Suppressor macrophage treated with lipopolysaccharide for 1 hour (primary cell): ENCODE measurements at places on chromosomes 6 and 20.

GRCh38 chr6:27130668-27131428 is 116.7 kb upstream of the PRSS16 start:
- no peak for DNase-seq

- peak; percentile 79 for DNase-seq
Measured at GRCh38 chr6:42923666-42924065, 5.6 kb upstream of the CNPY3 start.

- DNase-seq, result no peak
Measured at GRCh38 chr20:35838205-35838604, 66.4 kb downstream of the PHF20 start.

DNA sequence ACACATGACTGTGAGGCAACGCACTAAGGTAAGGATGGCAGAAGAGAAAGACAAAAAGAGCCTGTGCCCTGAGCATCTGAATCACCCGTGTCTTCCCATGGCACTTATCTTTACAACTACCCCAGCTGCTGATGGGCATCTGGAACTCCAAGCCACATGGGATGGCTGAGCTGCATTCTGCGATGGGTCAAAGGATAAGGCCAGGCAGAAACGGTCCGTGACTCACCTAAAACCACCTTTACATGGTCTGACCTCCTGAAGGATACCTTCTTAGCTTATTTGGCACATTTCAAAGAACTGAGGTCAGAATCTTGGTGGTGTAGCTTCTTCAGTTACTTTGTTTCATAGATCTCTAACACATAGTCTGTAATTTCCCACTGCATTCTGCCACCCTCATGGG is 99.7 kb downstream of the DNAH8 start:
- no peak for DNase-seq

DNA sequence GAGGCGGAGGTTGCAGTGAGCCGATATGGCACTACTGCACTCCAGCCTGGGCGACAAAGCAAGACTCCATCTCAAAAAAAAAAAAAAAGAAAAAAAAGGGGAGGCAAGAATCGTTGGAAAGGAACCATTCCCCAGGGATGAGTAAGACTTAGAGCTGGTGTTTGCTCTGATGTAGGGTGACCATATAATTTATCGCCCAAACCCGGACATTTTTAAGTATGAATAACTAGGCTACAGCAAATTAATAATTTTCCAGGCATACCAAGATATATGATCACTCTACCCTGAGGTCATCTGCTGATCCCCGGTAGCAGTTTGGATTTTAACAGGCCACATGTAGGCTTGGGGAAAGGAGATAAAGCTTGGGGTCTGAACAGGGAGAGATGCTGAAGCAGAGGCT is 260.9 kb downstream of the BTBD9 start:
- DNase-seq, result no peak

- peak; percentile 71 for DNase-seq
Measured at GRCh38 chr20:5146871-5147592, 20.2 kb downstream of the CDS2 start.

DNA sequence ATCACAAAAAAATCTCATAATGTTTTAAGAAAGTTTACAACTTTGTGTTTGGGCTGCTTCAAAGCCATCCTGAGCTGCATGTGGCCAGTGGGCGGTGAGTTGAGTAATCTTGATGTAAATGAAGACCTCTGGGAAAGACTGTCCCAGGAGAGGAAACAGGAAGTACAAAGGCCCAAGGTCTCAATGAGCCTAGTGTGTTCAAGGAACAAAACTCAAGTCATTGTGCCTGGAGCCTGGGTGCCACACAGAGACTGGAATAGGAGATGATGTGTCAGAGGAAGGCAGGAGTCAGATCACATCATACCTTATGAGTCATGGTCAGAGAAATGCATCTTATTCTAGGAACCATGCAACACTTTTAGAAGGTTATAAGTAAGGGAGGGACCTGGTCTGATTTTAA is 51.5 kb downstream of the COL19A1 start:
- DNase-seq, result peak; percentile 38

DNA sequence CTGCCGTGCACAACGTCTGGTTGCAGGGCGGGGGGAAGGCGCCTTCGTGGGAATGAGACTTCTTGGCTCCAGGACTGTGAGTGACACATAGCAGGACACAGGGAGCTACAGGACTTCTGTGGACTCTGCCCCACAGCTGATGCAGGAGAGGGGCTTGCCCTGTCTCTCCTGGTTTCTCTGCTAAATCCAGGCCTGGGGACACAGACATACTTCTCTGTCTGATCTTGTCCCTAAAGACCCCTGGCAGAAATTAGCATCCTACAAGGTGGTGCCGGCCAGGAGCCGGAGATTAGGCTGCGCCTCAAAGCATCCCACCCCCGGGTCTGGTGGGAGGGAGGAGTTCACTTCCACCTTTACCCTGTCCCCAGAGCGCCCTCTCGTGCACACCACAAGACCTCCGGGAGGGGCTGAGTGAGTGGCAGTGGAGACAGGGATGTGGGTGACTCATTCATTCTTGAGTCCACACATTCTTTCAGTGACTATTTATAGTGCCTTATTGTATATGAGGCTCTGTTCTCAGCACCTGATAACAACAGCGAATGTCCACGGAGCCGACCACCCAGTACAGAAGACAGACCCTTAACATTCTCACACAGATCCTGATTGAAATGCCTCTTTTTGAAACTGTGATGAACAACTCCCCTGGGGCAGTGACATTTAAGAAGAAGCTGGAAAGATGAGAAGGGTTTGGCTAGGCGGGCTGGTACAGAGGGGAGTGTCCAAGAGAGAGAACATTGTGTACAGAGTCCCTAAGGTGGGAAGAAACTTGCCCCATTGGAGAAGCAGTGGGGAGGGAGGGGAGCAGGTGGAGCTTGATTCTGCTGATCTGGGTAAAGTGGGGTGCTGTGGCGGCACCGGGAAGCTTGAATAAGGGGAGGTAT is 39.0 kb downstream of the GMPR start:
- peak; percentile 75 for DNase-seq

DNA sequence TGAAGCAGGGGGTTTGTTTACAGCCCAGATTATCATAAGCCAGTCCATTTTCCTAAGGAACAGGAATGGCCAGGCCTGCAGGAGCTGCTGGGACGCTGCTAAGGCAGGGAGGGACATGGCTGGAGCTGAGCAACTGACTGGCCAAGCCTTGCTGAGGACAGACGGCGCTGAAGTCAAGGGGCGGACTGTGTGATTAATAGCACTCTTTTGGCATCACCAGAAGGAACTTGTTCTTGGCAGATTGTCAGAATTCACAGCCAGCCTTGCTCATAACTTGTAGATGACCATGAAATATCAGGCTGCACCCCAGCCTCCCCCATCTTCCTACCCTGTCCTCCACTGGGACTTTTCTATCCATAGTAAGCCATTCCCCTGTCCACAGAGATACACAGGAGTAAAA is 218.8 kb upstream of the RNF24 start:
- peak; percentile 30 for DNase-seq

DNA sequence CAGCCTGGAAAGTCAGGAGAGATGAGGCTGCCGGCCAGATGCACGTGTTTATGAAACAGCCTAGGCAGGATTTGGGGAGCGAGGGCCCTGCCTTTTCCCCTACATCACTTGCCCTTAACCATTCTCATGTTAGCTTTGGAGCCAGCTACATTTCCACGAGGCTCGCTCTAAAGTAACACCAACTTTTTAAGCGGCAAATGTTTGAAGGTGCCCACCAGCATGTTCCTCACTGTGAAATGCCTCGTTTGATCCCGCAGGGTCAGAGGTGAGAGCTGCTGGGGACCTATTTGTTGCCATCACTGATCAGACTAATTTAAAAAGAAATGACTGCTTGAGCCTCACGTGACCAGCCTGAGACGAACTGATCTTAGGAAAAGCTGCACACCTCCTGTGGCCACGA is 51.6 kb upstream of the DACT2 start:
- DNase-seq, result no peak

DNA sequence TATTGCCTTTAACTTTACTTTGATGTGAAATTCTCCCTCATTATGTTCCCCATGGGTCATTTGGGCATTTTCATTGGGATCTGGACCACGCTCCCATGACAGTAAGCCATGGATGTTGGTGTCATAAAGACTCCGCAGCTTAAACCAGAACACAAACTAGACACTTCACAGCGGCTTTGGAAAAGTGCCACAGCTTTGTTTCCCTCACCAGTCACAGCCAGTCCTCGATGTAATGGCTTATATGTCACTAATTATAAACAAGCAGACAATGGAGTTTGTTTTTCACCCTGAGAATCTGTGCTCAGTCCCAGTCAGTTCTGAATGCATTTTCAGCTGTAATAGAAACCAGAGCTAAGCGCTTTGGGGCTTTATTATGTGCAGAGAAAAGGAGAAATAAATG is 23.2 kb upstream of the DAAM2 start:
- DNase-seq, result no peak

GRCh38 chr6:134882426-134883038 is 67.4 kb downstream of the ALDH8A1 start:
- DNase-seq, result peak; percentile 81

DNA sequence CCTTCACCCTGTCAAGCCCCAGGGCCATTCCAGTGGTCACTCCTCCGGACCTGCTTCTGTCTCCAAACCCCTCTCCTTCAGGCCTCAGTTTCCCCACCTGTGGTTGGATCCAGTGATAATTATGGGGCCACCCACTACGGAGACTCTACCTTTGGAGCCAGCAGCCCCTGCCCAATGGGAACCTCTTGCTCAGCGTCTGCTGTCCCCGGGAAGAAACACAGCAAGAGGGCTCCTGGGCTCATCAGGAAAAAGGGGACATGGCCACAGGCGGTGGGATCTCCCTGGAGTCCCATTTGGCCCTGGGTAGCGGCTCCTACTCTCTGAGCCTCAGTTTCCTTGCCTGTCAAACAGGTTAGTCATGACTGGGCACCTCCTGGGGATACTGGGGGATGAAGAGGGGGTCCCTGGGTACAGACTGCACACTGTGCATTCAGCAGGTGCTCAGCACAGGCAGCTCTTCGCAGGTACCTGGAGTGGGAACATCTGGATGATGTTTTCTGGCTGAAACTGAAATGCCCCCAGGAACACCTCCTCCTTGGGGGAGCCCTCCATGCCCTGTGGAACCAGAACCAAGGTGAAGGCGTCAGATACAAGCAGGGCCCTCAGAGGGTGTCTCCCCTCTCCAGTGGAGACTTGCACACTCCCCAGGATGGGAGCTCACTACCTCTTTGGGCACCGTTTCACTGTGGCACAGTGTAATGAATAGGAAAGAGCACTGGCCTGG is 19.4 kb downstream of the SUN5 start:
- no peak for DNase-seq

GRCh38 chr20:20894280-20894679 is 181.8 kb upstream of the RALGAPA2 start:
- DNase-seq, result no peak

DNA sequence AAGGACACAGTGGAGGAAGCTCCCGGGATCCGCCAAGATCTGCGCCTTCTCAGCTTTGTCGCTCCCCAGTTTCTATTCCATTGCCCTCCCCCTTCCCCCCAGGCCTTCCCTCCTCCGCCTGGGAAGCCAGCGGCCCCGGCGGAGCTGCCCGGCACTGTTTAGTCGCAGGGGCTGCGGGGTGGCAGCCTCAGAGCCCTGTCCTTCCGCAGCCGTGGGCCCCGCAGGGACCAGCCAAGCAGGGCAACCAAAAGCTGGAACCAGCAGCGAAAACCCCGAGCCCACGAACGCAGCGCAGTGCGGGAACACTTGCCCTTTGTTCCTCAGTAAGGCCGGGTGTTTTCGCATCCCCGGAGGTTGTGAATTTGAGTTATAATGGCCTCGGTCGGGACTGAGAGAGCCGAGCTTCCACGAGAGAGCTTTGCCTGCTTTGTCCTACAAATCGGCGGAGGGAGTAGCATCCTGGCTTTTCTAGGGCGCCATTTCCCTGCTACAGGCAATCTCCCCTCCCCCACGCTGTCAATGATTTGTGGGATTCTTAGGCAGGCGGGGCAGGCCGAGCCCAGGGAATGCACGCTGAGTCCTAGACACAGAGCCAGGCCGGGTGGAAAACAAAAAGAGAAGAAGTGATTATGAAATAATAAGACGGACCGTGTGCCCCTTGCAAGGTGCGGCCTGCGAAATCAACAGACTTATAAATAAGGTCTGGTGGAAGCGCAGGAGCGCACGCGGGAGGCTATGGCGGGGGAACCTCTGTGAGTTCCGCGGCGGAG is 4.0 kb upstream of the TUBB2B start:
- peak; percentile 50 for DNase-seq

GRCh38 chr6:130026859-130027258 is 8.5 kb downstream of the L3MBTL3 start:
- no peak for DNase-seq

DNA sequence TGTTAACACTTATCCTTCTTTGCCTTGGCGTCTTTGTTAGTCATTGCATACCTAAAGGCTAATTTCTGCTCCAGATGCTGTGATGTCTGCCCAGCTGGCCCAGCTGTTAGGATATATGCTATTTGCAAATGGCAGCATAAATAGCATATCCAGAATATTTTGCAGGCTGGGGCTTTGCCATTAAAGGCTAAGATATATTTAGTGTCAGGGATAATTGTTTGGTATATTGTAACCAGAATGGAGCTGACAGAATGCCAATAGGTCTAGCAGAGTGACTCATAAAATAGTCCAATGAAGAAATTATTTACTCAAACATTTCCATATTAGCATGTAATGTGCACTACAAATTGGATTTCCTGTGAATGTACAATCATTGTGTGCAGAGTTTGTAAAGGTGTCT is 584.1 kb upstream of the FLRT3 start:
- no peak for DNase-seq

DNA sequence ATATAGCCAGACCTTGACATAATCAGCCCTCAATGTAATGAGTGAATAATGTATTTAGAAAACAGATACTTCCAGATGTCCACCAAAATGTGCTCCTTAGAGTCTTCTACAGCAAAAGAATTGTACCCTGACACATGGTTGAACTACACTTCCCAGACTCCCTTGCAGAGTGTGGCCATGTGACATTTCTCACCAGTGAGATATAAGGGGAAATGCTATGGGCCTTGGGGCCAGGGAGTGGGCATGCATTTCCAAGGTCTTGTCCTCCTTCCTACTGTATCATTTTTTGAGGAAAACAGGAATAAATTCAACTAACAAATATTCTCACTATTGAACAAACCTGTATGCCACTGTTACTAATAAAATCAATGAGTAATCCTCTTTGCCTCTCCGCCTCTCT is 211.4 kb upstream of the SMLR1 start:
- no peak for DNase-seq

DNA sequence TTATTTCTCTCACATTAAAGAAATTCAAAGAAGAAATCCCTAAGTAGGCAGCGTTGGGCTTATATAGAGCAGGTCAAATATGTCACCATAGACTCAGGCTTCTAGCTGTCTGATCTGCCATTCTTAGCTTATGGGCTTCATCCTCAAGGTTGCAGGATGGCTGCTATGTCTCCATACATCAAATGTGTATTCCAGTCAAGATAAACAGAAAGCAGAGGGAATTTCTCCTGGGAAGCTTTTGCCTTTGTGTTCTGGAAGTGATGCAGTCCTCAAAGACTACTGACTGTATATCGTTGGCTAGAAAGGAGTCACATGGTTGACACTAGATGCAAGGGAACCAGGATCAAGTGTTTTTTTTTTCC is 36.0 kb downstream of the ZNF341 start:
- DNase-seq, result no peak
